ENCODE measurements at places on chromosomes 13 and 19.

GRCh38 chr13:26476111-26476781 lies 81.2 kb upstream of the WASF3 start:
- DNase-seq = peak; percentile 46

DNA sequence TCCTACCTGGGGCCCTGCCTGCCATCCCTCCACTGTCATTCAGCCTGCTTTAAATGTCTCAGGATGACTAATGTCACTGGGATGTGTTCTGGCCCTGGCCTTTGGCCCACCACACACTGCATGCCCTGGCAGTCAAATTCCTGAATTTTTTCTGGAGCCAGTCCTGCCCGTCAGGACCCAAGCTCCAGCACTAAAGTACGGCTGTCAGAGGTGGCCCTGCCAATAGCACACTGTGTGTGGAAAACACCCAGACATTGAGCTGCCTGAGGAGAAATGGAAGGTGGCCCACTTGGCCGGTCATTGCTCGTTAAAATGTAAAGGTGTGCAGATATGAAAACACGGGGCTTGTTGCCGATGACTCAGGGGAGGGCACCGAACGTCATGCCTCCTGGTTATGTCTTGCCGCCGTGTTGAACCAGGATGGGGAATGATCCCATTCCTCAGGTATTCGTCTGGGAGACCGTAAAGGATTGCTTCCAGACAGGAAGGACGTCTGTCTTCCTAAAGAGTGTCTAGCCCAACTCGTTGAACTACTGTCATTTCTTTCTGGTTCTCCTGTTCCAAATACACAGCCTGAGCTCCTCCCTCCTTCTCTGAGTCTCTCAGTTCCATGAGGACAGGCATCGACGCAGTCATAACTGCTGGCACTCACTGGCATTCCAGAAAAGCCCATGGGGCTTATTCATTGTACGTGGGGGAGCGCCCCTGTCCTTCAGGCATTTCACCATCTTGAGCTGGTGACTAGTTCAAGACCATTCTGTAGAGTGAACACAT lies 40.6 kb downstream of the COL4A2 start:
- DNase-seq = no peak

GRCh38 chr13:73210218-73210883 lies 151.5 kb downstream of the KLF5 start:
- DNase-seq = no peak

DNA sequence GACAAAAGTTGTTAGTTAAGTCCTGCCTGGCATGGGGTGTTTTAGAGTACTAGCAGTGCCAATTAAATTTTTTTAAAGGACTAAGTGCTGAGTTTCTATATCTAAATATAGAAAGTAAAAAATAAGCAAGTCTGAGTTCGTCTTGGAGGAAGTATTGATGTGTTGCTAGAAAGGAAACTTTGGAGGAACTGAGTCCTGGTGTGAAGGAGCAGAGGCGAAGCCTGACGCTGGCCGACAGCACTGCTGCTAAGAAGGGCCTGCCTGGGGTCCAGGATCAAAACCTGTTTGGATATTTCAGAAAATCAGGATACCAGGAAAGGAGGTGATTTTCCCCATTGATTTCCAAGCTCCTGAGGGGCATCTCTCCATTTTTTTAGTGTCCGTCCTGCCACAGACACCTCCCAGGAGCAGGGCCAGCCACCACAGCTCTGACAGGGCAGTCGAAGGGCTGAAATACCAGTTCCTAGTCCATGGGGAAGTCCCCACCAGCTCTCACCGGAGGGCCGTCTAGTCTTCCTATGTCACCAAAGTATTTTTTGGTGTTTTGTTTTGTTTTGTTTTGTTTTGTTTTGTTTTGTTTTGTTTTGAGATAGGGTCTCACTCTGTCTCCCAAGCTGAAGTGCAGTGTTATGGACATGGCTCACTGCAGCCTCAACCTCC lies 38.2 kb upstream of the NPAS1 start:
- no peak for DNase-seq

DNA sequence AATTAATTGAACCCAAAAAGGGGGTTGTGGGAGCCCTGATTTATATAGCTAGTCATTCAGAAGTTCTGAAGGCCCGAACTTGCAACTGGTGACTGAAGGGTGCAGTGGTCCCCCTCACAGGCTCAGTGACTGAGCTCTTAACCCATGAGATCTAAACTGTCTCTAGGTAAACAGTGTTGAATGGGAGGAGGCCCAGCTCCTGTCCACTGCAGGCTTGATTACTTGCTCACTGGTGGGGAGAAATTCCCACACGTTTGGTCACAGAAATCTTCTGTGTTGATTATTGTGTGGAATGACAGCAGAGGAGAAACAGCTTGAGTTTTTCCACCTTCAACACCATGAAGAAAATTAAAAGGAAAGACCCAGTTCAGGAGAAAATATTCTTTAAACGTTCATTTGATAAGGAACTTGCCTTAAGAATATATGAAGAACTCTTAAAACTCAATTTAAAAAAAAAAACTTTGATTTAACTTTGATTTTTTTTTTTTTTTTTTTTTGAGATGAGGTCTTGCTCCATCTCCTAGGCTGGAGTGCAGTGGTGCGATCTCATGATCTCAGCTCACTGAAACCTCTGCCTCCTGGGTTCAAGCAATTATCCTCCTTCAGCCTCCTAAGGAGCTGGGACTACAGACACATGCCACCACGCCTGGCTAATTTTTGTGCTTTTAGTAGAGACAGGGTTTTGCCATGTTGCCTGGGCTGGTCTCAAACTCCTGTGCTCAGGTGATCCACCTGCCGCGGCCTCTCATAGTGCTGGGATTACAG lies 249.3 kb downstream of the UQCRFS1 start:
- no peak for DNase-seq

- no peak for DNase-seq
Measured at GRCh38 chr19:11070123-11070522, 19.1 kb upstream of the LDLR start.

DNA sequence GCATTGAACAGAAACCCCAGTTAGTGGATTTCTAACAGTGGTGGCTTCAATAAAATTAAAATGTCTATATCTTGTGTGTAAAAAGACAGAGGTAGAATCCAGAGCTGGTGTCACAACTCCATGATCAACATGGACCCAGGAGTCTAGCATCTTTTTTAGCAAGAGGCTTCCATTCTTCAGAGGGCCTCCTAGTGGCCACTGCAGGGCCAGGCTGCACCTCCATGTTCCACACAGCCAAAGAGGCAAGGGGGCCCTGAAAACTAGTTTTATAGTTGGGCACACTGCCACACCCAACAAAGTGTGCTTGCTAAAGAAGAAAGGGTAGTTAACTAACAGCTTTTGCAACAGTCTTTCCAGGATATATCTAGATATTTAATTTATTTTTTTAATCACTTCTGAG lies 12.9 kb downstream of the N4BP2L1 start:
- DNase-seq = no peak

GRCh38 chr19:18586306-18586705 lies 2.3 kb upstream of the REX1BD start:
- DNase-seq = no peak
